ENCODE measurements at places on chromosomes 1 and 21. TPM values are rescaled to one million over a fixed set of nuclear protein-coding genes. Genes with fewer than 3 reads are reported as not detected.

DNA sequence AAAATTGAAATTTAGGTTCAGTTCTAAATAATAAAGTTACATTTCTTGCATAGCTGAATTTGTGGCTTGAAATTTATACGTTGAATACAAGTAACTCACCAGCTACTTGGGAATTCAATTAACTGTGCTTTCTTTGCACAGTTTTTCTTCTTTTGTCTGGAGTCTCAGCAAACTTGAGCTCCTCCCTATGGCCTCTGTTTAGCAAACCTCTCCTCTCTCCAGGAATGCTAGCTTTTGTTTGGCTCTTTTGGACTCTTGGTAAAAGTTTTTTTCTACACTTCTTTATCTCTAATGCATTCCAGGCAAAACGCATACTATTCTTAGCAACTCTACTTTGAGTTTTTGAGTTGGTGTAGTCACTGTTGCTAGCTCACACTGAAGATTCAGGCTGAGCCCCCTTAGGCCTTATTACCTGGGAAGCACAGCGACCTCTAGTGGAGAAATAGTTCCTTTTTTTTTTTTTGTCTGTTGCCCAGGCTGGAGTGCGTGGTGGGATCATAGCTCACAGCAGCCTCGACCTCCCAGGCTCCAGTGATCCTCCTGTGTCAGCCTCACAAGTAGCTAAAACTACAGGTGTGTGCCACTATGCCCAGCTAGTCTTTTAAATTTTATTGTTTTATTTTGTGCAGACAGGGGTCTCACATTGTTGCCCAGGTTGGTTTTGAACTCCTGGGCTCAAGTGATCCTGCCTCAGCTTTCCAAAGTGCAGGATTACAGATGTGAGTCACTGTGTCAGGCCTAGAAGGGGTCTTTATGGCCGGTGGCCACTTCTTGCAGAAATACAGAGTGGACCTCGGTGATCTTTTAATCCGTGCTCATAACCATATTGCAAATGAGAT, 61.7 kb downstream of the CASQ2 start:
- DNase-seq = no peak

DNA sequence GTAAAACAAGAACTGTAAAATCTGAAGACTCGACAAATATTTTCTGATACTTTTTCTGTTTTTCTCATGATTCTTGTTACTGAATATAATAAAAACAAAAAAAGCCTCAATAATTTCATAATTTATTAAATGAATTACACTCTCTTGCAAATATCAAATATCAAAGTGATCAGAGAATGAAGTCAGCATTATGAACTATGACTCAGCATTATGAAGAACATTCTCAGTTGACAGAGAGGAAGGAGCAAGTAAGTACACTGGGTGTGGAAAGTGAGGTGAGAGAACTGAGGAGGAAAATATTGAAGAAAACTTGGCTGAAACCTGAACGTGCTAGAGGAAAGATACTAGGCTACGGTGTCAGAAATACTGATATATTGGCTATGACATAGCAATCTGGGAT, 529.5 kb downstream of the KCNT2 start:
- DNase-seq = no peak

GRCh38 chr1:234732671-234733390, 122.9 kb upstream of the IRF2BP2 start:
- DNase-seq = no peak

Gene ARHGAP29
- total RNA-seq = 0.21 TPM

- DNase-seq = no peak
Observed at GRCh38 chr1:46396441-46397398, 2.6 kb downstream of the FAAH start.

DNA sequence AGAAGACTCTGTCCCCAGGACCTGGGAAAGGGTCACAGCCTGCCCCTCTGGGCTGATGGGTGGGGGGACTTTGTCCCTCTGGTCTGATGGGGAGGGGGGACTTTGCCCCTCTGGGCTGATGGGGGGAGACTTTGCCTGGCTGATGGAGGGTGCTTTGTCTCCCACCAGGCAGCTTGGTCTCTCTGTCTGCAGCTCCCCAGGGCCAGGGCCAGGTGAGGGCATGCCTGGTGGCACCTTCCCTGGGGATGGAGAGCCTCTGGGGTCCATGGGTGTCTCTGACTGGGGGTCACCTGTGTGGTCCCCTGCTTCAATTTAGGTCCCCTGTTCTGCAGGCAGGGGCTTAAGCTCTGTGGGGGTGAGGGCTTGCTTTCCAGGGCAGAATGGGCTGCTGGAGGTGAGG, 23.5 kb upstream of the TTC34 start:
- DNase-seq = no peak

GRCh38 chr1:171999756-172000155, 158.5 kb downstream of the DNM3 start:
- no peak for DNase-seq

Gene LCK
- total RNA-seq = 179 TPM

GRCh38 chr1:226870026-226870400, 403 bp upstream of the PSEN2 start:
- DNase-seq = no peak

- no peak for DNase-seq
Observed at GRCh38 chr1:111571987-111572386, 47.6 kb upstream of the RAP1A start.

Gene CELSR2
- 2.0 TPM for total RNA-seq

GRCh38 chr1:74193908-74194307, 4.1 kb downstream of the LRRIQ3 start:
- no peak for DNase-seq

DNA sequence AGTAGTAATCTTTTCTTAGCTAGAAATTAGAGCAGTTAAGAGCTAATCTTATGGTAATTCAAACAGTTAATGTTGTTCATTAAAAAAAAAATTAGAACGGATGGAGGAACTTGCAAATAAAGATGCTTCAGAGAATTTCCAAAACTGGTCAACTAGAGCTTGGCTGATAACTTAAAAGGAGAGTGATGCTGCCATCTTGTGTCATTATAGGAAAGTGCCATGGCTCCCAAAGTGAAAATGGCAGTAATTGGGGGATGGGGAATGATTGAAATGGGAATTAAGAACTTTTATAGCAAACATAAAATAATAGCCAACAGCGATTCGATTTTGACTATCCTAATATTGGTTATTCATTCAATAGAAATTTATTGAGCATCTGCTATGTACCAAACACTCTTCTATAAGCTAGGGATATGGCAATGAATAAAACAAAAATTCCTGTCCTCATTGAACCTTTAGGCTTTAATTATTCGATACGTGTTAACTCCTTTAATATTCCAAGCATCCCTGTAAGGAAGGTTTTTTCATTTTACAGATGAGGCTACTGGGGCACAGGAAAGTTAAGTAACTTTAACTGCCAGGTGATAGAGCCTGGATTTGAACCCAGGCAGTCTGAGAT, 5.7 kb upstream of the PLPP3 start:
- no peak for DNase-seq

DNA sequence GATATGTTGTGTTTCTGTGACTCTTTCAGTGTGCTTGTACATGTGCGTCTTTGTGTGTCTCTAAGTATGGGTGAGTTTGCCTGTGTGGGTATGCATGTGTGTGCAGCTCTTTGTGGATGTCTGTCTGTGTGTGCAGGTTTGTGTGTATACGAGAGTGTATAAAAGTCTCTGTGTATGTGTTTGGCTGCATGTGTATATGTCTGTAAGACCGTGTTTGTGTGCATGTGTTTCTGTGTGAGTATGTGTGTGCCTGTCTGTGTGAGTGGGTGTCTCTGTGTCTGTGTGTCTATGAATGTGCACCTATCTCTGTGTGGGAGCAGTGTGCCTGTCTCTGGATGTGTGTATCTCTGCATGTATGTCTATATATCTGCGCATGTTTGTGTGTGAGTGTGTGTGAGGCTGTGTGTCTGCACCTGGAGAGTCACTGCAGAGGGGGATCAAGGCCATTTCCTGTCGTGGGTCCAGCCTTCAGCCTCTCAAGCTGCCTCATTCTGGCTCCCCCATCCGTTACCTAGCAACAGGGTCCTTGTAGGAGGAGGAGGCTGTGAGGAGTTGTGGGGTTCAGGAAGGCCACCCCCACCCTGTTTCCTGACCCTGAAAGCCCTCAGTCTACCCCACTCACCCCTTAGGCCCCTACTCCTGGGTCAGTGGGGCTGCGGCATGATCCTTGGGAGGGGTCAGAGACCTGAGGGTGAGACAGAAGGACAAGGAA, 10.4 kb downstream of the FGR start:
- no peak for DNase-seq

Gene C1orf210
- not detected for total RNA-seq

DNA sequence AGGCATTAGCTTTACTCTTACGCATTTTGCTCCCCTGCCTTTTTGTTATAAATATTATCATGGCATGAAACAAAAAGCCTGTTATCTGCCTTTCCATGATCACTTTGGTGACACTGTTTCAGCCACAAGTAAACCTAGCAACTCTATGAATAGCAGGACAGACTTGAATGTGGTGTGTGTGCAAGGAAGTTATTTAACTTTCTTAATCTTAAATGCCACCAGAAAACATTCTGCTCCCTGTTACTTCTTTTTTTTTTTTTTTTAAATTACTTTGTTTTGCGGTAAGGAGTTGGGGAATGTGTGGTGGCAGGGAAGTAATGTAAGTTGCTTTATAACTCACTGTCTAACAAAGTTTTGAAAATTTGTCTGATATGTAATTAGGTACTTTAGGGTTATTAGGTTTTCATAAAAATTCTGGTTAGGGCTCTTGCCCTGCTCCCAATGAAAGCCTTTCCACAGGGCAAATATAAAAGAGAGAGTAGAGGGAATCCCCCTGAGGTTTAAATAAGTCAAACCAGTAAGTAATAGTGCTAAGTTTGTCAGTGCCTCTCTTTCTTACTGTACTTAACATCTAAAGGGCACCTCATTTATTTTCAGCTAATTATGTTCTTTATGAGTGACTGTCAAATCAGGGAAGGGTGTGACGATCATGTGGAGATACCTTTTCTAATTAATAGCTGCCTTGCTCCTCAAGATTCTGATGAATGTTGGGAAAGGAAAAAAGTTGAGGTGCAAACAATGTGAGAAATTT, 39.5 kb downstream of the RASAL2 start:
- no peak for DNase-seq

Gene C8A
- total RNA-seq = not detected

- DNase-seq = no peak
Observed at GRCh38 chr1:232038706-232039677, 412.4 kb downstream of the DISC1 start.

- no peak for DNase-seq
Observed at GRCh38 chr21:44727757-44728156, 16.4 kb upstream of the TSPEAR start.

DNA sequence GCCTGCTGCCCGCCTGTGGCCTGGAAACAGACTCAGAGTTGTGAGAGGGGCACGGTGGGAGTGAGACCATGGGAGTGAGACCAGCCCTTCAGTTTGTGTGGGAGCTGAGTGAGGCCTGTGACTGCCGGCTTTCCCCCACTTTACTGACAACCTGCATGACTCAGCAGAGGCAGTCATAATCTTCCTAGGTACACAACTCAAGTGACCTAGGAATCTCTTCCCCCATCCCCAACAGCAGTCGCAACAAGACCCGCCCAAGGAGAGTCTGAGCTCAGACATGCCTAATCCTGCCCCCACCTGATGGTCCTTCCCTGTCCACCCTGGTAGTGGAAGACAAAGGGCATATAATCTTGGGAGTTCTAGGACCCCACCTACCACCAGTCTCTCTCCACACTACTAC, 44.2 kb downstream of the KLHL20 start:
- DNase-seq = no peak

- peak; percentile 28 for DNase-seq
Observed at GRCh38 chr1:159040893-159041724, 31.4 kb downstream of the IFI16 start.

DNA sequence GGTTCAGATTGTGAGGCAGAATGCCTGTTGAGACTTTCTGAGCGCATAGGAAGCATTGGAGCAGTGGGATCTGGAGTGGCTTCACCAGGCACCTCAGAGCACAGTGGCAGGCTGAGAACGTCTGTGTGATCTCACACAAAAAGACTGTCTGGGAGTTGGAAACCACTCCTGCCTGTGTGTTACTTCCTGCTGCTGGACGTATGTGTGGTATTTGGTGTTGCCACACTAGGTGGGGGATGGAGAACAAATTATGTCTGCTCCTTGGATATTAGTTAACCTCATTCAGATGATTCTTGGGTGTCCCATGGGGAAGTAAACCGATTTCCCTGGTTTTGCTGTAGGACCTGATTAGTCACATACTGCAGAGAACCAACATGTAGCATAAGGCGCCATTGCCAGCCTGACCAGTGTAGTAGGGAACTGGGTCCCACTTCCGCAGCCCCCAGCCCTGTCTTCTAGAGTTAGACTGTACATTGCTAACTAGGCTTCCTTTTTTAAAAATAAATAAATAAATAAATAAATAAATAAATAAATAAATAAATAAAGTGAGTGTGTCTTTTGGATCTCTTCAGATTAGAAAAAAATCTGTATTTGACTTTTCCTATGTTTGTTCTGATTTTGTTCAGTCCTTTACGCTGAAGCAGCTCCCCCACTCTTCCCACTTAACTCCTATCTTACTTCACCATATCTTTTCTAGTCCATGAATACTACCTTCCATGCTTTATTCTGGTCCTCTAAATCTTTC, 26.9 kb downstream of the UCK2 start:
- no peak for DNase-seq

DNA sequence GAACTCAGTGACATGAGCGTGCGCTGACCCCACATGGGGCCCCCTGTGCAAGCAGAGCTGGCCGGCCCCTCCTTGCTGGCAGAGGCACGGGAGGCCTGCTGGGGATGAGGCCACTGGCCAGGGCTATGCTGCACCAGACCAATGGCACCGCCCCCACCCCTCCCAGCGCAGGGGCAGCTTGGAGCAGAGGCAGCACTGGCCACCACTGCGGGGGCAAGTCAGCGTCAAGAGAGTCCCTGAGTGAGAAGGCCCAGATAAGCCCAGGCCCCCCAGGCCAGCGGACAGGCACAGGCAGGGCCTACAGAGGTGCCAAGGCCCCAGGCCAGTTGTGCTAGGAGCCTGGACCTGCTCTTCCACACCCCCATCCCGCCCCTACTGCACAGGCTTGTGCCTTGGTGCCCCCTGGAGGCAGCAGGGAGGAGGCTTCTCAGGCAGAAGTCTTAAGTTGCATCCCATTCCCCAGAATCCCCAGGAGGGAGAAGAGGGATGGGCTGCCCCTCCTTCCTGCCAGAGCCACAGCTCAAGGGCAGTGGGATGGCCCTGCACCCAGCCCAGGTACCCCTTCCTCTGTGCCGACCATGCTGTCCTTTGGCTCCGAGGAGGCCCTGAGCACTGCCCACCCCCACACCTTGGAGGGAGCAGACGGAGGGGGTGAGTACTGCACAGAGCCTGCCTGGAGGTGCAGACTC, 35.8 kb downstream of the EPHX1 start:
- peak; percentile 64 for DNase-seq

GRCh38 chr1:68904477-68904876, 407.6 kb upstream of the DEPDC1 start:
- no peak for DNase-seq

Gene PRELP
- not detected for total RNA-seq

- no peak for DNase-seq
Observed at GRCh38 chr1:227049253-227049652, 109.2 kb downstream of the COQ8A start.

GRCh38 chr1:50631161-50631560, 207.9 kb upstream of the DMRTA2 start:
- no peak for DNase-seq

Data from activated CD4-positive, alpha-beta T cell treated with anti-CD3 and anti-CD28 coated beads for 36 hours (primary cell).